ENCODE measurements at places on chromosomes 1 and 21.
A peak's percentile ranks its signal among the peaks of the same experiment; 100 is the strongest.

GRCh38 chr21:41765420-41765821 lies 1.4 kb downstream of the RIPK4 start:
- DNase-seq: no peak

- peak; percentile 56 for DNase-seq
Observed at GRCh38 chr1:93061895-93062792, 16.9 kb upstream of the MTF2 start.

- no peak for DNase-seq
Observed at GRCh38 chr1:192700834-192701271, 64.9 kb downstream of the RGS13 start.

DNA sequence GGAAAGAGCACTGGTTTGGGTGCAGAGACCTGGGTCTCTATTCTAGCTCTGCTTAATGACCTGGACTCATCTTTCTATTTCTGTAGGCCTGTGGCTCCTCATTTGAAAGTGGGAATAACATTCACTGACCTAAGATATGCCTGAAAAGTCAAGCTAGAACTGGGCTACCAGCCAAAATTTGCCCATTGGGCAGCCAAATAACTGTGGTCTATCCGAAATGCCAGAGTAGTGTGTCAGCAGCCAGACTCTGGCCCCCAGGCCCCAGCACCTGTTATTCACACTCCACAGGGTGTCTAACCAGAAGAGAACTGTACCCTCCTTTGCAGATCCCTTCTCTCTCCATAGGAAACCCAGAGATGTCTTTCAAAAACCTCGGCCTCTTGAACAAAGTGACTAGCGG lies 12.6 kb downstream of the DAB1 start:
- DNase-seq: no peak

- no peak for DNase-seq
Observed at GRCh38 chr1:221411283-221411682, 330.6 kb downstream of the DUSP10 start.

DNA sequence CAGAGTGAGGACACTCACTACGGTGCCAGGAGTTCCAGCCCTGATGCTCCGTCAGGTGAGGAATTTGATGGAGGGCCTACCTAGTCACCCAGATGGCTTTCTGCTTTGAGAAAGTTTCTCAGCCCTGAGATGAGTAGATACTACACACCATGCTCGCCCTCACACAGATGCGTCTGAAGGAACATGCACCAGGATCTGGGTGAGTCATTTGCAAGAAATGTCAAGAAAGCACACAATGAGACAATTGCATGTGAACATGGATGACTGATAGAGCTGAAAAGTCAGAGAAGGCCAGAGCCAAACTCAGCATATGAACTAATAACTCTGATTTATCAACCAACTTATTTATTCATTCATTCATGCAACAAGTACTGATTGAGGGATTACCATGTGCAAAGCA lies 483.9 kb downstream of the OMA1 start:
- no peak for DNase-seq

- DNase-seq: no peak
Observed at GRCh38 chr1:119673171-119673940, 25.3 kb upstream of the ZNF697 start.

GRCh38 chr1:3365523-3366125 lies 88.8 kb upstream of the ARHGEF16 start:
- DNase-seq: no peak

- no peak for DNase-seq
Observed at GRCh38 chr1:91751275-91751674, 134.7 kb downstream of the TGFBR3 start.

GRCh38 chr1:89331890-89332289 lies 32.0 kb upstream of the GBP6 start:
- no peak for DNase-seq

DNA sequence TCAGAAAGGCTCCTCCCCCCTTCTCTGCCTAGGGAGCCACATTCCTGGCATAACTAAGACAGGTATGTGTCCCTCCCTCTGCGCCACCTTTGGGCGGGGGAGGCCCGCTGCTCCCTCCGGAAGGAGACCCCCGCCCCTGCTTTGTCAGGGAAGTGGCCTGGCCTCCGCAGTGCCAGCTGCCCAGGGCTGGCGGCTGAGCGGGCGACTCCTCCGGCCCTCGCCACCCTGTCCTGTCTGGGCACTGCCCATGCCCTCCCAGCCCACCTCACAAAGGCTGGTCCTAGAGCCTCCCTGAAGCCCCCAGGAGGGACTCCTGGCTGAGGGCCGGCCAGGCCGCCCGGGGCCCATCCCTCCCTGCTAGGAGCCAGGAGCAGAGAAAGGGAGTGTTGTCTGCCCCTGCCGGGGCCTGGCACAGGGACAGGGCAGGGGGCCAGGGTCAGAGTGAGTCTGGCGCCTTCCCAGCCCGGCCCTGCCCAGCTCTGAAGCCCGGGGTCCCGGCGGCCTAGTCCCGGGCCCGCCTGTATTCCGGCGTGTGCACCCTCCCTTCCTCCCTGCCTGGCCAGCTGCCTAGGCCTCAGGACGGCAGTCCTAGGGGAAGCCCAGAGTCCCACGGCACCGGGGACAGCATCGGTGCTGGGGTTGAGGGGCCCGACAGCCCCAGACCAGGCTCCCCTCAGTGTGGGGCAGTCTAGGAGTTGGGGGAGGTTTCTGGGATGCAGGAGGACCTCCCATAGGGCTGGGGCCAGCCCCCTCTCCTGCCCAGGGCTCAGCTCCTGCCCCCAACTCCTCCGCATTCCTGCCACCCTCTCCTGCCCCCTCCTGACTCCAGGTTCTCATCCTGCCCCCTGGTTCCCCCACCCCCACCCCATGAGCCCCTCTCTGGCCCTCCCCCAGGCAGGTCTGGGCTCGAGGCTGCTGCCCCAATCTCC lies 5.1 kb downstream of the AGRN start:
- no peak for DNase-seq

GRCh38 chr1:236143104-236143948 lies 987 bp downstream of the GPR137B start:
- peak; percentile 42 for DNase-seq

- DNase-seq: peak; percentile 53
Observed at GRCh38 chr1:74767490-74767889, 34.5 kb downstream of the TYW3 start.

DNA sequence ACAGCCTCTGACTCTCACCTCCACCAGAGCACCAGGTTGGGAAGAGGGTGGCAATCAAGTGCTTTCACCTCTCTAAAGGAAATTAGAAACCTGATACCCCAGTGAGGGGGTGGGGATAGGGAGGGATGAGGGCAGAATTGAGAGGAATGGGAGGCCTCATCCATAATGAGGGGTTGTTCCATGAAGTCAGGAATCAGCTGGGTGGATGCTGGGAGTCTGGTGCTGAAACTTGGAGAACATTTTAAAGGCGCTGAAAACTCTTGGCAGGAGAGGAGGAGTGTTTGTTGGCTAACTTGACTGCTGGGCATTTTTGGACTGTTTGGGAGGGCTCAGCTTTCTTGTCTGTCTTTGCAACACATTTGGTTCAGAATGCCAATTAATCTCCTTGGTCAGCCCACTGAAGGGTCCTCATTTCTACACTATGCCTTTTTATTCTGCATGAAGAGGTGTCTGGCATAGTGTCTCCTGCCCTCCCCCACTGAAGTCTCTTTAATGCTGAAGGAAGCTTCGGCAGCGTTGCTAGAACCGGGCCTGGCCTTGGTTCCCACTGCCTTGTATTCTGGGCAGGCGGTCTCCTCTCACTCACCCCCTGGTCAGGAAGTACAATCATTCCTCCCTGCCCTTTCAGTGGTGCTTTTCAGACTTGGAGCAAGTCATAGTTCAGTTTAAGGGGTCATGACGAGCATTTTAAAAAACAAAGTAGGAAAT lies 2.2 kb downstream of the PHGDH start:
- DNase-seq: peak; percentile 25

DNA sequence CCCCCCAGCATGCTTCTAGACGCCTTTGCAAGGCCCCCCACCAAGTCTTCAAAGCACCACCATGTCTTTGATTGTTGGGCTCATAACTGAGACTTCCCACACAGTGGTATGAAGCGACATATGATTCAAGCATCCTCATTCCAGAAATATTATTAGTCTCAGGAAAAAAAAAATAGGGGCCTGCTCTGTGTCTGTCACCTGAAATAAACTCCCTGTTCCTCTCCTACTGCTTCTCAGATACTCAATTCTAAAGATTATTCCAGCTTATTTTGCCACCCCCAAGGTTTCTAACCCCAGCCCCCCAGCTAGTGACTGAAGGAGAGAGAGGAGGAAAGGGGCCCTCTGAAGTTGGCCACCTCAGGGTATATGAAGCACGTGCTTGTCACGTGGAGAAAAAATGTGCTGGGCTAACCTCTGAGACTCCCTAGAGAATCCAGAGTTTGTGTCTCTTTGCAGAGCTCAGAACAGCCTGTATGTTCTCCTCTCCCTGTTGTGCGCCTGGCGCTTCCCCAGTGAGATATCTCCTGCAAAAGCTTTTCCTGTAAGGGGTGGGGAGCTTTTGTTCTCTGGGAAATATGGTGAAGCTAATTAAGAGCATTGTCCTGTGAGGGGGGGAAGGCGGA lies 35.9 kb upstream of the RASAL2 start:
- no peak for DNase-seq

DNA sequence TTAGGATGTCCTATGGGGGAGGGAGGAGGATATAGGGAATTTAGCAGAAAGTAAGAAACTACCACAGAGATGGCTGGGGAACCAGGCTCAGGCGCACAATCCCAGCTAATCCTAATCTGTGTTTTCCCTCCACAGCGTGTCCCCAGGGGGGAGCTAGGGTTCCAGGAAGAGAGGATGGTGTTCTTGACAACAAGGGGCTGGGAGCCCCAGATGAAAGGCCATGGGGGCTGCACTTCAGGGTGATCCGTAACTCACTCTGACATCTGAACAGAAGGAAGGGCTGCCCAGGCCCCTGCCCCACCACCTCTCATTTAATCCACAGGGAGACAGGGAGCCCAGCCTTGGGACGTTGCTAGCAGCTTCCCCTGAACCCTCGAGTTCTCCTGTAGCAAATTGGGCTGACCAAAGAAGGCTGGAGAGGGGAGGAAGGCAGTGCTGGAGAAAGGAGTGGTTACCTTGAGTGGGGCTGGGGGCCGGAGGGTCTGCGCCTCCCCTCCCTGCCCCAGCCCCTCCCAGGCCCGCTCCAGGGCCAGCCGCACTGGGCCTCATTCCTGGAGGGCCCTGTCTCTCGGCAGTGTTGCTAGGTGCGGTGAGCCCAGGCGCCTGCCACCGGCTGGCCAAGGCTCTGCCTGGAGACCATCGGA lies 131.7 kb downstream of the TMEM53 start:
- DNase-seq: no peak

- no peak for DNase-seq
Observed at GRCh38 chr1:12528021-12528852, 89.8 kb downstream of the DHRS3 start.

DNA sequence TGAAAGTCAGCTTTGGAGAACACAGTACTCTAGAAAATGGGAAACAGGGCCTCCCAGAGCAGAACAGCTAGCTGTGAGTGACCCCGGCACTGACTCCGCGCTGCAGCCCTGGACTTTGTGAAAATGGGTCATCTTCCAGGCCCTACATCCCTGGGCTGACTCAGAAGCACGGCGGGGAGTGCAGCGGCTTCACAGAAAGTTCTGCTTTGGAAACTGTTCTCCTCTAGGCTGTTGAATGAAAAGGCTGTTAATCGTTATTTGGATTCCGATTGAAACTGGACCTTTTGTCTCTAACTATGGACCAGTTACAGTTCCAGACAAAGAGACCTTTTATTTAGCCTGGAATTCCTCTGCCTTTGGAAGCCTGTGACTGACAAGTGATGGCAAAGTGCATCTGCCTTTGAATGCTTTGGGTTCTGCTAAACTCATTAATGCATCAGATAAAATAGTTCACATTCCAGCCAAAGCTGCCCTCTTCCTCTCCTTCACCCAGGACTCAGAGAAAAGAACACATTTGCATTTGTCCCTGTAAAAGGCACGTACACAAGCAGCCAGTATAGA lies 144.9 kb upstream of the HOOK1 start:
- no peak for DNase-seq

DNA sequence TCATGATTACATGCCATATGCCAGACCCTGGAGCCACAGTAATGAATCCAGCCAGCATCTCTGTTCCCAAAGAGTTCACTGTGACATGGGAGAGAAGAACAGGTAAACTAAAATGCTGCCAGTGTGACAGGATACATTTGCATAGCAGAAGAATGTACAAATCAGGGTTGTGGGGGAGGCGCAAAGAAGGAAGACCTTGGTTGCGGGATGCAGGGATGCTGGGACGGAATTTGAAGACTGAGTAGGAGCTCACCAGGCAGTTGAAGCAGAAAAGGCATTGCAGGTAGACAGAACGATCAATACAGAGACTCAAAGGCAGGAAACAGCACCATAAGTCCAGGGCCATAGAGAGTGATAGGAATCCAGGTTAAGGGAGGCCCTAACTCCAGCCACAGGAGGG lies 180.3 kb upstream of the ZC3H12A start:
- no peak for DNase-seq

DNA sequence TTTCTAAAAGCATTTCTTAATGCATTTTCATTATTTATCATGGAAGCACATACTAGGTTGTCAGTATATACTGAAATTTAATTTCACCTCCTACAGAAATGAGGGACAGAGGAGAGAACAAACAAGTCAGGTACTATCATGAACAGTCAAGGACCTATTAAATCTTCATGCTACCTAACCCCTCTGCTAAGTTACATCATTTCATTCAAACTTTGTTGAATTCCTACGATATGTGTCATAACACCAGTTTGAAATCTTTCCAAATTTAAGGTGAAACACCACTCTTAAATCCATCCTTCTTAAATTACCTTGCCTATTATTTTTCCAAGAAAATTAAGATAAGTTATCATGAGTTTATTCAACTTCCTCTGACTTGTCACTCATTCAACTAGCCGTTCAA lies 78.9 kb downstream of the DENND1B start:
- no peak for DNase-seq

GRCh38 chr1:84735483-84735882 lies 45.2 kb upstream of the SSX2IP start:
- DNase-seq: no peak

DNA sequence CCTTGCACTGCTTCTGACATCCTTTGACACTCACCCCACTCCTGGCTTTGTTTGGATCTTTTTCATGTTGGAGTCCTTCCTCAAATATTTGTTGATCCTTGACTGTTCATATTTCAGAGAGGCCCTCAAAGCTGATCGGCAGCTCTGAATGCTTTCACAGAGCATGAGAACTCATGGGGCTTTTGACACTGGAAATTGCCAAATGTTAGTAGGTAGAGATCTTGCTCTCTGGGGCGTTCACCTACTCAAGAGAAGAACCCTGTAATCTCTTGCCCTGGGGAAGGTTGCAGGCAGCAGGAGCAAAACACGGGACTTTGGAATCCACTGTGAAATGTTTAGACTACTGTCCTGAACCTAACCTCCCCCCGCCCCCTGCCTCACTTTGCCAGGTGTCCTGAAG lies 67.4 kb upstream of the STUM start:
- DNase-seq: no peak

- DNase-seq: no peak
Observed at GRCh38 chr1:2384130-2384860, 7.1 kb downstream of the MORN1 start.

DNA sequence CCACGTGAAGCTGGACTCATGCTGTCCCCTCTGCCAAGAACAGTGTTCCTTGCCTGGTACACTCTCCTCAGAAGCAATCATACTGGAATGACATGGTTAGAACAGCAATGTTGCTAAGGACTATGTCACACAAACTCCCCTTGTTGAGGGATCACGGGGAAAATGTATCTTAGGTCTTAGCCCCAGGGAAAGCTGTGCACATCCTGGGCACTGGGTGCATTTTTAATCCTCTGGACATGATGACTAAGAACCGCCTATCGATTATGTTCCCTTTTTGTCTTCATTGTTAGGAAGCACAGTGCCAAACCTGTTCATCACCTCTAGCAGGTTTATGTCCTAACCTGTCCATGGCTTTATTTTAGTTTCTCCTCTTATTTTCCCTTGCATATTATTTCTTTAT lies 115.1 kb downstream of the HIVEP3 start:
- no peak for DNase-seq

Measured in HEK293T (cell line).